ENCODE measurements at places on chromosomes 2 and 18. TPM values are rescaled to one million over a fixed set of nuclear protein-coding genes. Genes with fewer than 3 reads are reported as not detected.

DNA sequence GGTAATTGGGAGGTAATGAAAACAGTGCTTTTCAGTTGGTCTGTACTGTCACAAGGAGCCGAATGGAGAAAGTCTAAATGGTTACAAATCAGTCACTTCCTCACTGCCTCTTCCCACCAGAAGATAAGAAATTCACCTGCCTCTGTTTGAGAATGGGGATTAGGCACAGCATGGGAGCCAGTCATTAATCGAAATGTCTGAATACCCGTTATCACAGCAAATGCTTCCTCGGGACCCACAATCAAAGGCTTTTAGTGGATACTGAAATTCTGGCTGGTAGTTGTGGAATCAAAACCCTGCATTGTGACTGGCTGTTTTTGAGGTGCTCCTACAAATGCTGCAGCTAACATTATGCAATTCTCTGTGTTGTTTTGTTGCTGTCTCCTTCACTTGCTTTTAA lies 461.0 kb upstream of the MEX3C start:
- DNase-seq = no peak

GRCh38 chr2:126995621-126996377 lies 97.1 kb downstream of the TEX51 start:
- no peak for DNase-seq

GRCh38 chr2:170025223-170025622 lies 152.7 kb upstream of the MYO3B start:
- DNase-seq = no peak

DNA sequence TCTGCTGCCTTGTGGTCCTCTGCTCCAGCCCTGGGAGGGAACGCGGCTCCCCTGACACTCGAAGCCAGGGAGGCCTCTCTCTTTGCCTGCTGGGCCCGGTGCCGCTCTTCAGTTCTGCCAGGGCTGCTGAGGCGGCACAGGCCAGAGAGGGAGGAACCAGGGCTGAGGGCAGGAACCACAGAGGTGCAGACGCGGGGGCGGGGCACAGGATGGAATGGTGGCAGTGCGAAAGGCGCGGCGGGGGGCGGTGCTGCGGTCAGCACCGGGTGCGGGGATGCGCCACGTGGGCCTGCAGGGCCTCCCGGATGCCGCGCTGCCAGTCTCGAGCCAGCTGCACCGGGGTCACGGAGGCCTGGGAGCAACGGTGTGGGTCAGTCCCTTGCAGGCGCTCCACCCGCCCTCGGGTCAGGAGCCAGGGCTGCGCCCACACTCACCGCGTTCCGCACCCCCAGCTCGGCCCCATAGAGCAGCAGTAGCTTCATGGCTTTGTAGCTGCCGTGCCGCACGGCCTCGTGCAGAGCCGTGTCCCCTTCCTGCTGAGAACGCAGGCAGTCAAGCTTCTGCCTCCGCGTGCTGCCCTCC lies 4.4 kb downstream of the ANKRD23 start:
- no peak for DNase-seq

- no peak for DNase-seq
These were observed 61.8 kb downstream of the COX7A2L start for GRCh38 chr2:42298996-42299754.

GRCh38 chr18:9643549-9643948 lies 29.2 kb upstream of the PPP4R1 start:
- peak; percentile 96 for DNase-seq

- peak; percentile 83 for DNase-seq
These were observed 64.6 kb downstream of the SPTBN1 start for GRCh38 chr2:54520687-54521086.

- peak; percentile 56 for DNase-seq
These were observed 38.0 kb downstream of the CABYR start for GRCh38 chr18:24176727-24177416.

GRCh38 chr2:239805414-239805813 lies 219.7 kb downstream of the NDUFA10 start:
- DNase-seq = no peak

DNA sequence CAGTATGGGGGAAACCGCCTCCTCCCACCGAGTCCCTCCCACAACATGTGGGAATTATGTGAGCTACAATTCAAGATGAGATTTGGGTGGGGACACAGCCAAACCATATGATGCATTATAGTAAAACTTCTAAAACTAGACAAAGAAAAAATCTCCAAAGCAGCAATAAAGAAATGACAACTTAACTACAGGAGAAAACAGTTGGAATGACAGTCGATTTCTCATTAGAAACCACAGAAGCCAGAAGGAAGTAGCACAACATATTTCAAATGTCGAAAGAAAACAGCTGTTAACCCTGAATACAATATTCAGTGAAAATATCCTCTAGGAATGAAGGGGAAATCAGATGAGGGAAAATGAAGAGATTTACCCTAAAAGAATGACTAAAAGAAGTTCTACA lies 53.5 kb upstream of the TCF4 start:
- no peak for DNase-seq

GRCh38 chr2:62785810-62786597 lies 80.5 kb downstream of the EHBP1 start:
- DNase-seq = no peak

- DNase-seq = peak; percentile 48
These were observed 691.8 kb upstream of the NRXN1 start for GRCh38 chr2:51723691-51724090.

GRCh38 chr2:64212801-64213321 lies 68.6 kb upstream of the PELI1 start:
- DNase-seq = peak; percentile 73

DNA sequence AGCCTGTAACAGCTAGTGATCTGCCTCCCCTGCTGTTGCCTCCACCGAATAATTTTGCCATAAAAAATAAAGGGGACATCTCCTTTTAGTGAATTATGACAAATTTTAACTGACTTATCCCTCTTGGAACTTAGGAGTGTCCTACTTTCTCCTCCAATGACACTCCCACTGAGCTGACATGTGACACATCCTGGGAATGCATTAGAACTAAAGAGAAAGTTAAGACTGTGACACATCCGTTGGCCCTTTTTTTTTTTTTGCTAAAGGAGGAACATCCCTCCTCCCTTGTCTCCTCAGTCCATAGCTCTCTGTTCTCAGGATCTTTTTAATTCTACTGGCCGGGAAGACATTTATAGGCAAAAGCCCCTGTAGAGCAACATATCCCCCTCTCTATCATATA lies 268.2 kb downstream of the NRXN1 start:
- peak; percentile 30 for DNase-seq

GRCh38 chr18:62436636-62437234 lies 86.1 kb upstream of the ZCCHC2 start:
- no peak for DNase-seq

DNA sequence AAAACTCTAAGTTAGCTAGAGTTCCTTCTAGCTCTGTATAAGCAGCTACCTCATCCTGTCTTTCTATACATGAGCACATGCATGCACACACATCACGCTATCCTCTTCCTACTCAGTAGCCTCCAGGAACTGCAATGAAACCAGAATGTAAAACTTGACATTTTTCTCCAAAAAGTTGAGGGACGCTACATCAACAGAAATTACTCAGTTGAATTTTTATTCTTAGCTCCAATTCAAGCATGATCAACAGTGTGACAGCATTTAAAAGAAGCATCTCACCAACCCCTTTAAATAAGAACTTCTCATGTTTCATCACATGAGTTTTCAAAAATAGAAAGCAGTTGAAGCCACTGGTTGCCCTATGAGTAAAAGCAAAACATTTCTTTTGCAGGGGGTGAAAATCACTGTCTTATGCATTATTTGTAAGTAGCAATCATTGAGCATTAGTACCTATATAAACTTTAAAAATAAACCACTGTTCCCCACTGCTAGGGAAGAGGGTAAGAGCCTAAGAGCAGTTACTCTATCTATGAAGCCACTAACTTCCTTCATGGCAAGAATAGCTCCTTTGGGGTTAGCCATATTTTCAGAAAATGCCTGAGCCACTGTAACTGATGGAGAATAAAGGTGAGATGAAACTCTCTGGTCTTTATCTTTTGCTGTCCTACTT lies 77.9 kb upstream of the ARL5A start:
- DNase-seq = no peak

GPR35 gene
- not detected for total RNA-seq

VWA3B gene
- total RNA-seq = not detected

SCN3A gene
- total RNA-seq = 0.23 TPM
